ENCODE measurements at places on chromosomes 6 and 20.

DNA sequence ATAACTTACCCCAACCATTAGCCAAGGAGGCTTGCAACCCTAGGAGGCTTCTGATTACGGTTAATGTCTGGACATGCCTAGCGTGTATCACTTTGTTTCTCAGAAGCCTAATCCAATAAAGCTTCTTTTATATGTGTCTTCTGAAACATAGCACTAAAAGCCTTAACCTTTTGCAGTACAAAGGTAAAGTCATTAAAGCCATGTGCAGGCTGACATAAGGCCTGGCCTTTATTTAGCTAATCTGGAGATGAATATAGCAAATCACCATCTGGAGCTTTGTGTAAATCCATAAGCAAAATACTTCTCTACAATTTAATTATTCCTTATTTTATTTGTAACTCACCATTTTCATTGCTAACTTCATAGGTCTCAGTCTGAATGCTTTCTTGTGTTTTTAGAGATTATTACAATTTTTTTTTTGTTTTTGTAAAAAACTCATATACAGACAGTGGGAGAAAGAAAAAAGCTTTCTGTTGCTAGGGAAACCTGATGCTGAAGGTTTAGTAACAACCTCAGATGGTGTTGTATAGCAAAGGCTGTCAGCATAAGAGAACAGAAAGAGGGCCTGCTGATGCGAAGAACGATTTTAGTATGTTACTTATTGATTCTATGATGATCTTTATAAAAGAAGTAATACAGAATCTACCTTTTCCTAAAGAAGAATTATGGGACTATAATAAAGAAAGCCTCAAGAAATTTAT lies at the start of gene EYS:
Gene EYS, minus strand, starts transcription at position 101 of the 701 bp plus-strand sequence. CDS start 211,816 bp downstream, outside the sequence.
- DNase-seq, result no peak

DNA sequence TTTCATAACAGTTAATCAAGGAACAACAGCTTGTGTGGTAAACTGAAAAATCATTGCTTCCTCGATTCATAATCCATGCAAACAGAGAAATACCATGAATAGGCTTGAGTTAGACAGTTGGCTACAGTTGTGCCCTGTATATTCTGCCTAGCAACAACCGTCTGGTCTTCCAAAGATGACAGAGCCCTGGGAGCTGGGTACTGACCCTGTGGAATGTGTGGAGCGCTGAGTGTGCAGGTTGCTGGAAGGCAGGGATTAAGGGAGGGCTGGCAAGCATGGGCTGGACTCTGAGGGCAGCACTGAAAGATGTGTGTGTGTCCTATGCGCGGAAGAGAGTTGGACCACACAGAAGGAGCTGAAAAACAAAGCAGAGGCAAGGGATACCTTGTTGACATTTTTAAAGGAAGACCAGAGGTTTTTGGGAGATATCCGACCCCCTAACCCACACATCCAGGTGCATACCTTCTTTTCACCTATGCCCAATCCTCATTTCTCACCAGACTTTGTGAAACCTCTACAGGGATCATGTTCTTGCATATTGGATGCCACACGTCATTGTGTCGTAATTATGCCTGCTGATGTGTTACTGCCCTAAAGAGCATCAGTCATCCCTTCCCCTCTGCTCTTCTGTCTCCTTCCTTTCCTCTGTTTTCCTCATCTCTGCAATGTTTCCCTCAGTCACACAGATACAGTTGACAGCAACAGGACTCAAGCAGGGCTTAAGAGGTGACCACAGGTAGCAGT lies 58.2 kb upstream of the VGLL2 start:
- DNase-seq, result no peak

GRCh38 chr6:48809700-48810099 lies 653.4 kb downstream of the MMUT start:
- no peak for DNase-seq

GRCh38 chr20:60869625-60870024 lies 382.4 kb upstream of the CDH4 start:
- no peak for DNase-seq

GRCh38 chr20:60240415-60240814 lies 282.2 kb downstream of the CDH26 start:
- DNase-seq, result no peak

- DNase-seq, result peak; percentile 19
Measured at GRCh38 chr6:133632206-133632605, 256.7 kb upstream of the TCF21 start.

DNA sequence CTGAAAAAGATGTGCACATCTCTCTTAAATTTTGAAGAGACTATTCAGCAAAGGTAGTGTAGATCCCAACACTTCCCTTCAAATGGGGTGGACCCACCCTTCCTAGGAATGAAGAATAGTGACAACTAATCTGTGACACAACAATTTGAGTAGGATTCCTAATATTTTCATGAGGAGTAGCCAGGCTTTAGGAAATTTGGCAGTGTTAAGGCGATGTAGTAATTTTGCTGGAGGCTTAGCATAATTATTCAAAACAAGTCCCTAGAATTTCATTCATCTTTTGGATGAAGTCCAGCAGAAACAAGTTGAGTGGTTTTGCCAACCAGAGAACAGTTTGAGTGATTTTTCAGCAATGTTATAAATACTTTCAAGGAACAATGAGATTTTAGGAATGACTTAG lies 52.4 kb downstream of the ELOVL4 start:
- DNase-seq, result no peak

DNA sequence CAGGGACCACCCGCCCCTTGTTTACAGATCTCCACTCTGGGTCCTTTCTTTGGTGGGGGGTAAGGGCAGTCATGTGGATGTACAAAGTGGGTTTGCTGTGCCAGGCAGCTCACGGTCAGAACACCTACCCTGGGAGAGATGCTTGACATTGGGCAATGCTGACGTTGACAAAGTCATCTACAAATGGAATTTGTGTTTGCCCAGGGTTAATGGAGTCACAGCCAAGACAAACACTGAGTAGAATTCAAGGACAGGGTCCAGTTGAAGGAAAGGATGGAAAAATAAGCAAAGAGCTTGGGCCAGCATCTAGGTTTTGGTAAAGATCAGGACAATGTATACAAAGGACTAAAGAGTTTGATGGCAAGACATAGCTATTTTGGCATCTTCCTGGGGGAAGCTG lies 54.7 kb downstream of the MOCS1 start:
- no peak for DNase-seq

GRCh38 chr6:3732345-3733141 lies 19.0 kb downstream of the PXDC1 start:
- DNase-seq, result peak; percentile 51

GRCh38 chr20:63169681-63170080 lies 46.2 kb downstream of the YTHDF1 start:
- DNase-seq, result no peak

DNA sequence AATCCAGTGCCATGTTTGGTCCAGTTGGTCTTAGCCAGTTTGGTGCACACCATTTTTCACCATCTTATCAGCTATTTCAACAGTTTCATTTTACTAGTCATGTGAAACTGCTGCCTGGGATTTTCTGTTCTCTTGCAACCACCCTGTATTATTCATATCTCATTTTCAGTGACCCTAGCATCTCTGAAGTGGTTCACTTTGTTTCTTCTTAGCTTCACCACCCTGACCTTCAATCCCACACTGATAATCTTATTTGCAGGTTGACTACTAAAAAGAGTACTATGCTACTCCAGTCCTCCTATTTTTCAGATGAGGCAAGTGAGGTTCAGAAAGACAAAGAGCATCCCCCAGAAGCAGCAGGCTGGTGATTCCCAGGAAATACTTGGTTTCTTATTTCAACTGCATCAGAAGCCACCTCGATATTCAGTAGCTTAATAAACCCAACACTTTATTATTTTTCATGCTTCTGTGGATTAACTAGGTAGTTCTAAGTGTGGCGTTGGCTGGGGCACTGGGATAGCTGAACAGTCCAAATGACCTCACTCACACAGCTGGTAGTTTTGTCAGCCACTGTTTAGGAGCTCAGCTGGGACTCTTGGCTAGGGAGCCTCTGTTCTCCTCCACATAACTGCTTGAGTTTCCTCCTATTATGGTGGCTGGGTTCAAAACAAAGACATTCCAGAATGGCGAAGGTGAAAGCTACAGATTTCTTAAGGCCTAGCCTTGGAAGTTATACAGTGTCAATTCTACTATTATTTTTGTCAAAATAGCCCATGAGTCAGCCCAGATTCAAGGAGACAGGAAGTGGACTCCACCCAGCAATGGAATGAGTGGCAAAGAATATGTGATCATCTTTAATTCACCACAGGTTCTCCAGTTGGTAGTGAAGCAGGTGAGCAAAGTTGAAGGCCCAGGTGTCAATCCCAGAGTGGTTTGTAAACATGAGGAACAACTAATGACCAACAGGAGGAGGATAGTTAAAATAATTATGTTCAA lies 40.6 kb downstream of the BPIFB4 start:
- DNase-seq, result no peak

GRCh38 chr20:56359212-56360132 lies 698 bp downstream of the FAM210B start:
- DNase-seq, result peak; percentile 40

- no peak for DNase-seq
Measured at GRCh38 chr6:162014069-162014811, 713.3 kb downstream of the PRKN start.

DNA sequence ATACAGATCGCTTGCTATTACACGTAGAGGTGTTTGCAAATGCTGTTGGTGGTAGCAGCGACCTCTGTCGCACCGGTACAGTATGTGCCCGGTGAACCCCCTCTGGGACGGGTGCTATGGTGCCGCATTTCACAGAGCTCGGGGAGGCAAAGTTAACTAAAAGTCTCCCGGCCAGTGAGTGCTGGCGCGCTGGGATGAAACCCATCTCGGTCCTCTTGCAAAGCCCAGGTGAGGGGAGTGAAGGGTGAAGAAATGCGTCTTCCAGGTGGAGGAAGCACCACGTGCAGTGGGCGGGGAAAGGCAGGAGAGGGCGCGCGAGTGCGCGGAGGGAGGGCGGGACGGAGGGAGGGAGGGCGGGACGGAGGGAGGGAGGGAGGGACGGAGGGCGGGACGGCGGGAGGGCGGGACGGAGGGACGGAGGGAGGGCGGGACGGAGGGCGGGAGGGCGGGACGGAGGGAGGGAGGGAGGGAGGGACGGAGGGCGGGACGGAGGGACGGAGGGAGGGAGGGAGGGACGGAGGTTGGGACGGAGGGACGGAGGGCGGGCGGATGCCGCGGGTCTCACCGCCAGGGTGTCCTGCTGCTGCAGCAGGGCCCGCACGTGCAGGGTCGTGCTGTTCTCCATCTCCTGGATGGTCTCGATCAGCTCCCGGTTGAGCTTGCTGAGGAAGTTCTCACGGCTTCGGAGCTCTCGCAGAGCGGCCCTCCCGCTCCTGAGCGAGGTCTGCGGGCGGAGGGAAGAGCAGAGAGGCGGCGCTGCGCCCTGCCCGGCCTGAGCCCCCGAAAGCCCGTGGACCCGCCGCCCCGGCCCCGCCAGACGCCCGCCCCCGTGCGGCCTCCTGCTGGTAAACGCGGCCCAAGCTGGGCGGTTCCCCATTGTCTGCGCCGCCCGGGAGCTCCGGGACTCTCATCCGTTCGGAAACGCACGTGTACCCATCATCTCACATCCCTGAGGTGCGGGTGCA lies 11.7 kb downstream of the C20orf96 start:
- DNase-seq, result no peak

GRCh38 chr20:32803092-32803491 lies 16.7 kb upstream of the MAPRE1 start:
- DNase-seq, result no peak

DNA sequence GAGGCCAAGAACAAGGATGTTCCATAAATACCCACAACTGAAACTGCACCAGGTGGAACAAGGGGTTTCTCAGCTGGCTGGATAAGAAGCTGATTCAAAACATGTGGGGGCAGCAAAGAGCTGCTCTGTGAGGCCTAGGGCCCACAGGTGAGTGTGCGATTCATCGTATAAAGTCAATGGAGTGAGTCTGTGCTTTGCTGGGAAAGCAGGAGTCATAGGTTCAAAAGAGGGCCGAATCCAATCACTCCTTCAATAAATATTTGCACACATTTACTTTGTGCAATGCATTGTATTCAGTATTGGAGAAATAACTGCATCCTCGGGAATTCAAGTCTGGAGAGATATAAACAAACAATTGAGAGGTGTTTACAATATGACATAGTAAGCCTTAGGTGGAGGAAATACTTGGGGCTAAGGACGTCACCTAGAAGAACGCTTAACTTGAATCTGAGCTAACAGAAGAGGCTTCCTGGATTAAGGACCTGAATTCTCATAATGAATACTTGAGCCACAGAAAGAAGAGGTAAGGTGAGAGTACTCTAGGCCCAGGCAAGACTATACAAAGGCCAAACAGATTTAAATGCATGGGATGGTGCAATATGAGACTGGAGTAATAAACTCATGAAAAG lies 83.7 kb upstream of the TMEM30A start:
- no peak for DNase-seq

GRCh38 chr6:84137989-84138575 lies 89.4 kb downstream of the CEP162 start:
- DNase-seq, result no peak

DNA sequence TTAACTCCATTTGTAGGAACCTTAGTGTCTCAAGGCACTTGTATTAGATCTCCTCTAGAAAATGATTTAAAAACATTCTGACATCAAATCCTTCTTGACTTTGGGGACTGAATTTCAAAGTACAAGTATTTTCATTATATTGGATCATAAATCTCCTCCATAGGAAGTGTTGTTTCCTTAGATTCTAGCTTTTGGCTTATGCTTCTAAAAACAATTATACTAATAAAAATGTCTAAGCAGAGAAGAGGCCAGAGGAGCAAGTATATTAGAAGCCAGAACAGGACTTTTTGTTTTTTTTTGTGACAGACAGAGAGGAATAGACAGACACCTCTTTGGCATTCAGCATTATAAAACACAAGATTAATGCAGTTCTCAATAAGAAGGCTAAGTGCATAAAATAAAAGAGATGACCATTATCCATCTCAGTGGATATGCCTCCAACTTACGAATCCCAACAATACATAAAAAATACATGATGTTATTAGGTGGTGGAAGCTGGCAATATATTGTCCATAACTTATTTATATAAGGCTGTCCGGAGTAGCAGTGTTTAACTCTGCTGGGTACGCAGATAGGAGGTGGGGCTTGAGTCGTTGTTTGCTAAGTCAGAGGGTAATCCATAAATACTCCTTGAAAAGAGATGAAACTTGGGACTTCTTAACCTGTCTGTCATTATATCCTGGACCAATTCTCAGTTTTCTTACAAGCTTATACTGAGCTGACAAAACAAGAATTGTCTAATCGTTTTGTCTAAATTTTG lies 31.9 kb upstream of the NOX3 start:
- DNase-seq, result no peak

DNA sequence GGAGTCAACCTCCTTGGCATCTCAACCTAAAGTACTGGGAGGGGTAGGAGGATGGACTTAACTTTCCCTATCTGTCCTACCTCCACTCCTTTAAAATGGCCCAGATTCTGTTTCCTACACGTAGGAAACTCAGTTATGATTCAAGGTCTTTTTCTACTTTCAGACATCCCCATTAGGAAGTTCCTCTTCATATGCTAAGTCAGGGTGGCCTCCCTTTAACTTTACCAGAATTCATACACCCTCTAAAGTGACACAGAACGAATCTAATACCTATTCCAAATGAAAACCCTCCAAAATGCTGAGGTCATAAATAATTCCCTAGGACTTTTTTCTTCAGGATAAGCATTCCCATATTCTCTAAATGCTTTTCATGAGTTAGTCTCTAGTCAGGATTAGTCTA lies 15.6 kb downstream of the ARG1 start:
- no peak for DNase-seq

All from Kasumi-1 (cell line).